A673 (cell line): ENCODE measurements at places on chromosomes 6 and 20. TPM values are rescaled to one million over a fixed set of nuclear protein-coding genes. Genes with fewer than 3 reads are reported as not detected.

DNA sequence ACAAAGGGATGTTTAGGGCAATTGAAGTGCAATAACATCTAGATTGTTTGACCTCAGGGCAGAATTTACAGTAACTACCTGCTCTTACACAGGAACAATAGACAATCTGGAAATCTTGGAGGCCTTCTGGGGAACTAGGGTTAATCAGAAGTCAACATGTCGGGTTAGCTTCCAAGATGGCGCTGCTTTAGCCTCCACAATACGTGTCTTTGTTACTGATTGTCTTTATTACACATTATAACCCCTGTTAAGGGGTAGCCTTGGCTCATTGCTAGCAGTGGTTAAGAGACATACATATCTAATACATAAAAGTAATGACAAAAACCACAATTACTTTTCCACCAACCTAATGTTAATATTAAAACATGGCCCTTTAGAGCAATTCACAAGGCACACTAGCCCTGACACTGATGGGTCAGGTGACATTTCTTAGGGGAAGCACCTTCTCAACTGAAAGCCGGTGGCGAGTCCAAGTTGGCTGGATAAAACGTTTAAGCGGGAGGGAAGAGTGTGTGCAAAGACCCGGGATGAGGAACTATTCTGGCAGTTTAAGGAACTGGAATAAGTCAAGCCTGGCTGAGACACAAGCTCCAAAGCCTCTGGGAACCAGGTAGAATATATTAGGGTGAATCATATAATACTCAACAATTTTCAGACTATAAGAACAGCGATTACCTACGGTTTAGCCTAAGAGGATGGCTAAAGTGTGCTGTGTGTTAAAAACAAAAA, 236.9 kb downstream of the BCAS1 start:
- H3K4me1 ChIP-seq: peaks cover 28% of the 10 kb centered on the region
- H3K27ac ChIP-seq: no peak overlapping the region
- DNase-seq: no peak
- no peak overlapping the region for H3K4me3 ChIP-seq
- H3K27me3 ChIP-seq: no peaks in the 10 kb centered on the region

DPPA5 gene
- not detected in 2 replicates for total RNA-seq

- no peaks in the 10 kb centered on the region for H3K27me3 ChIP-seq
- no peak overlapping the region for H3K27ac ChIP-seq
- H3K4me3 ChIP-seq: no peak overlapping the region
- H3K4me1 ChIP-seq: no peaks in the 10 kb centered on the region
- DNase-seq: no peak
Measured at GRCh38 chr6:42239333-42239732, 21.7 kb upstream of the MRPS10 start.

DNA sequence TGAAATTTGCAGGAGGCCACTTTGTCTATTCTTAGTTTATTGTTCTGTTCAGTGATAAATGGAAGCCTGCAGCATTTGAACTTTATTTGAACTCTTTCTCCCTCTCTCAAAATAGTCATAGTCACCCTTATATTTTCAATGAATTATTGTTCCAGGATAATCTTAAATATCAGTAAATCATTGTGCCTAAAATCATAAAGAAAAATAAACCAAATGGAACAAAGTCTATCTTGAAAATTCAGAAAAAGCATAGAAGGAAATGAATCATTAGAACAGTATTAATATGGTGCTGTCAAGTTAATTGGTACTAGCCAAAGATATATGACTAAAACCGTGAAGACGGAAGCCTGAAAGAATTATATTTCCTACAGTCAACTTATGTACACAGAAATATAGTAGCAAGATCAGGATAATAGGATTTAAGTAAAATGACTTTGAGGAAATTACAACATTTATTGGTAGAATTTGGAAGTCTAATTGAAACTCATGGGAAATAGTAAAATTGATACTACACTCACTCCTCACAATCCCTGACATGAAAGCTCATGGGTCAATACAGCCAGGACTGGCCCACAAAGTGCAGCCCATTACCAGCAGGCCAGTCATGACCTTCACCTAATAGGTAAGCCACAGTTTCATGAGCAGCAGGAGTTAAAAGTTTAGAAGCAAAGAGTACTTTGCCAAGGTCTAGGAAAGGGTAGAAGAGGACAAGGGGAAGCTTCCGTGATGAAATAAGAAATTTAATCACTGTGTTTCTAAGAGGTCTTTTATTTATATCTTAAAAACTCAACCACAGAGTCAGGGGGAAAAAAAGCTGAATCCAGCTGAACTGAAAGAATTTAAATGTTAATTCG, 119.9 kb upstream of the ENPP5 start:
- H3K27me3 ChIP-seq: peaks cover 39% of the 10 kb centered on the region
- H3K4me1 ChIP-seq: peaks cover 18% of the 10 kb centered on the region
- H3K36me3 ChIP-seq: no peaks in the 10 kb centered on the region
- H3K27ac ChIP-seq: no peak overlapping the region
- H3K4me3 ChIP-seq: no peak overlapping the region

- DNase-seq: no peak
- no peaks in the 10 kb centered on the region for H3K4me1 ChIP-seq
- no peak overlapping the region for H3K4me3 ChIP-seq
- no peaks in the 10 kb centered on the region for H3K36me3 ChIP-seq
- no peak overlapping the region for H3K27ac ChIP-seq
Measured at GRCh38 chr20:12241065-12241464, 323.4 kb downstream of the BTBD3 start.

DNA sequence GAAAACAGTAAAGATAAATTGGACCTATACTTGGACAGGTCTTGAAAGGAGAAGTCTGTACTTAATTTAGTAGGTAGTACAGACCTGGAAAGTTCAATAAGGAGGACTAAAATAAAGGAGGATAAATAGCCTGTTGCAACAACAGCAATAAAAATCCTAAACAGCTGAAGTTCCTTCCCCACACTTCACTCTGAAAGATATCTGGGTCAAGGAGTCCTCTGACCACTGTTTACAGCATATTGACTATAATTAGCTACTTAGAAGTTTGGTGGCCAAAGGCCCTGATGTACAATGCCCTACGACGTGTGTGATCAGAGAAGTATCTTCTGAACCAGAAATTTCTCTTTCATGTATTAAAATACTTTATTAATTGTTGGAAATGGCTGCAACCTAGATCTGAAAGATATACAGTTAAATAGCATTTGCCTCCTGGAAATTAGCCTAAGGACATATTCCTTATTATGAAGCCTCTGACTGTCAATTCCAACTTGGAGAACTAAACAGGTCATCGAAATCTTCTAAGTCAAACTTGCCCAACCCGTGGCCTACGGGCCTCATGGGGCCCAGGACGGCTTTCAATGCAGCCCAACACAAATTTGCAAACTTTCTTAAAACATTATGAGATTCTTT, 82.8 kb downstream of the KIF13A start:
- H3K4me1 ChIP-seq: peaks cover 23% of the 10 kb centered on the region
- H3K27me3 ChIP-seq: no peaks in the 10 kb centered on the region
- DNase-seq: no peak
- no peaks in the 10 kb centered on the region for H3K36me3 ChIP-seq
- no peak overlapping the region for H3K4me3 ChIP-seq

DNA sequence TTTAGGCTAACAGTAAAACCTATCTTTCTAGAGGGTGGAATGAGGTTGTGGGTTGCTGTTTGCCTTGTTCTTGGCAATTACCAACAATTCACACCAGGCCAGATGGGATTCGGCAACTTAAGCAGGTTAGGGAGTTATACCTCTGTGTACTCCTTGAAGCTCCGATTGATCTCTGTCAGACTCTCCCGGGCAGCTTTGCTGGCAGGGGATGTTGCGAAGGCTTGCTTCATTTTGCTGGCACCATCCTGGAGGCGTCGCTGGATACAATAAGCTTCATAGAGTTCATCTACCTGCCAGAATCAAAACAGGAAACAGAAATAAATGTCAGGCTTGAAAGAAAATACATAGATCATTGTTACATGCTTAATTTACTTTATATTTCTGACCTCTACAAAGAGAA, 66.4 kb upstream of the ARMH2 start:
- peak; percentile 12 for DNase-seq
- peaks cover 5% of the 10 kb centered on the region for H3K4me1 ChIP-seq
- H3K4me3 ChIP-seq: no peak overlapping the region
- no peaks in the 10 kb centered on the region for H3K27me3 ChIP-seq
- no peak overlapping the region for H3K27ac ChIP-seq

- H3K36me3 ChIP-seq: no peaks in the 10 kb centered on the region
- H3K4me1 ChIP-seq: no peaks in the 10 kb centered on the region
- H3K4me3 ChIP-seq: no peak overlapping the region
Measured at GRCh38 chr6:90393232-90393884, 96.7 kb upstream of the BACH2 start.

DNA sequence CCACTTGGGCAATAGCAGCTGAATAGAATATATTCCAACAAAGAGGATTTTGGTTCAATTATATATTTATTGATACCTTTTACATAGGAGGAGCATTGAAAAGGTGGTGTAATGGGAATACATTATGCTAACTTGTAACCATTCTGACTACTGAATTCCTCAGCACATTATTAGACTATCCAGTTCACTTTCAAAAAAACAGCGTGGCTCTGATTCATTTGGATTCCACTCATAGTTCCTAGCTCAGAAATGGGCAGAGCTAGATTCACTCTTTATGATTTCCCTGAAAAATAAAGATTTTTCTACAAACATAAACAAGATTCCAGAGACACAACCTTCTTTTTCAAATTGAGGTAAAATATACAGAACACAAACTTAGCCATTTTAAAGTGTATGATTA, 9.2 kb upstream of the TRERF1 start:
- no peaks in the 10 kb centered on the region for H3K4me1 ChIP-seq
- H3K36me3 ChIP-seq: no peaks in the 10 kb centered on the region
- H3K27me3 ChIP-seq: no peaks in the 10 kb centered on the region
- no peak overlapping the region for H3K4me3 ChIP-seq
- no peak overlapping the region for H3K27ac ChIP-seq
- no peak for DNase-seq

RALY gene
- 185 and 195 TPM in 2 replicates for total RNA-seq

- peak; percentile 81 for DNase-seq
- H3K4me3 ChIP-seq: no peak overlapping the region
- no peaks in the 10 kb centered on the region for H3K36me3 ChIP-seq
- H3K27me3 ChIP-seq: peaks cover 3% of the 10 kb centered on the region
Measured at GRCh38 chr6:51021171-51021570, 202.5 kb downstream of the TFAP2B start.

DNA sequence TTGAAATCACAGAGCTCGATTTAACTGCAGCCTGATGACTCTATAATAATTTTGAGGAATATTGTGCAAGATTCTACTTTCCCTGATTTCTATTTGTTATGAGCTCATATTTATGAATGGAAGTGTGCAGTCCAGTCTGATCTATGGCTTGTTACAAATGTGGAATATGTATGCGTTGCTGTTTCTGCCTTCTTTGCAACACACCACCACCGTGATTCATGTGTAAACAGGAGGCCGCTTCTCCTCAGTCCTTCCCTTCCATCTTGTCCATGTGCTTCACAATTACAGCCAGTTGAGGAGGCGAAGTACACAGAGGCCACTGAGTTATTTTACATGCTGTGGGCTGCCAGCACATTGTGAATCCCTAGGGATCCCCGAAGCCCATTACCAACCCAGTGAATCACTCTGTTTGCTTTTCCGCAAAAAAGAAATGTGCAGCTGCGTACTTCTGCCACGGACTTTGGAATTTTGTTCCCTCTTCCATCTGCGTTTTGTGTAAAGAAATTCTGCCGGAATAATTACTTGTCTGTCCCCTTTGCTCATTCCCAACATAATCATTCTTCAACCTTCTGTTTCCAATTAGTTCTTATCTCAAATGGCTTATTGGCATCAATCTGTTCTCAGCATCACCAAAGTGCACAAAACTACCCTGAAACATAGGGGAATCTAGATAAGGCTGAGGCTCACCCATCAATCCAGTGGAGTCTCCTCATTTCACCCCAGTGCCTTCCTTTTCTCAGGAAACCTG, 551.6 kb upstream of the CITED2 start:
- H3K36me3 ChIP-seq: no peaks in the 10 kb centered on the region
- H3K27ac ChIP-seq: no peak overlapping the region
- no peaks in the 10 kb centered on the region for H3K27me3 ChIP-seq
- H3K4me1 ChIP-seq: peaks cover 9% of the 10 kb centered on the region
- no peak overlapping the region for H3K4me3 ChIP-seq

TRIM31 gene
- total RNA-seq: not detected in 2 replicates

DNA sequence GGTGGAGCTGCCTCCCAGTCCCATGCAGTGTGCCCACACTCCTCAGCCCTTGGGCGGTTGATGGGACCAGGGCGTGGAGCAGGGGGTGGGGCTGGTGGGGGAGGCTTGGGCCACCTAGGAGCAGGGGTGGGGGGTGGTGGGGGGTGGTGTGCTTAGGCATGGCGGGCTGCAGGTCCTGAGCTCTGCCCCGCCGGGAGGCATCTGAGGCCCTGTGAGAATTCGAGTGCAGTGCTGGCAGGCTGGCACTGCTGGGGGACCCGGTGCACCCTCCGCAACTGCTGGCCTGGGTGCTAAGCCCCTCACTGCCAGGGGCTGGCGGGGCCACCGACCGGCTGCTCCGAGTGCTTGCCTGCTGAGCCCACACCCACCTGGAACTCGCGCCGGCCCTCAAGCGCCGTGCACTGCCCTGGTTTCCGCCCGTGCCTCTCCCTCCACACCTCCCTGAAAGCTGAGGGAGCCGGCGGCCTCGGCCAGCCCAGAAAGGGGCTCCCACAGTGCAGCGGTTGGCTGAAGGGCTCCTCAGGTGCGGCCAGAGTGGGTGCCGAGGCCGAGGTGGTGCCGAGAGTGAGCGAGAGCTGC, 59.6 kb upstream of the PRL start:
- no peak overlapping the region for H3K27ac ChIP-seq
- no peak overlapping the region for H3K4me3 ChIP-seq
- H3K4me1 ChIP-seq: no peaks in the 10 kb centered on the region
- H3K27me3 ChIP-seq: no peaks in the 10 kb centered on the region
- H3K36me3 ChIP-seq: no peaks in the 10 kb centered on the region
- no peak for DNase-seq

- DNase-seq: no peak
- H3K27me3 ChIP-seq: no peaks in the 10 kb centered on the region
- H3K36me3 ChIP-seq: peaks cover 30% of the 10 kb centered on the region
- no peak overlapping the region for H3K27ac ChIP-seq
Measured at GRCh38 chr20:6017467-6017866, 36.4 kb downstream of the LRRN4 start.

CD40 gene
- total RNA-seq: 16.3 and 18.7 TPM in 2 replicates

DNA sequence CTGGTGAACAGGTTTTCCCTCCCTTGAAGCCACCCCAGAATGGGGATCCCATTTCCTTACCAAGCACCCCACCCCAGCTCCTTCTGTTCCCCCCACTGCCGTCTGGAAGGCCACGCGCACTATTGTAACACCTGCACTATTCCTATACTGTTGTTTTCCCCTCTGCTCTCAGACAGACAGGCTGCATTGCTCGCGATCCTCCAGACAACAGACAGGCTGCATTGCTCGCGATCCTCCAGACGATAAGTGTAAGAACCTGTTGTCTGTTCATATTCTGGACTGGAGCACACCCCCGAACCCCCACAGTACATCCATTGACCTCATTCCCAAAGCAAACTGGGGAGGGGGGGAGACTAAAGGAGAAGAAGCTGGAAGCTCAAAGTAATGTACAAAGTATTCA, 72.7 kb downstream of the LY86 start:
- DNase-seq: no peak
- H3K4me3 ChIP-seq: no peak overlapping the region
- no peak overlapping the region for H3K27ac ChIP-seq
- no peaks in the 10 kb centered on the region for H3K27me3 ChIP-seq
